ENCODE measurements at places on chromosomes 7 and 10.
A peak's percentile ranks its signal among the peaks of the same experiment; 100 is the strongest.

GRCh38 chr7:157412021-157412443, 75.2 kb downstream of the DNAJB6 start:
- DNase-seq: no peak

DNA sequence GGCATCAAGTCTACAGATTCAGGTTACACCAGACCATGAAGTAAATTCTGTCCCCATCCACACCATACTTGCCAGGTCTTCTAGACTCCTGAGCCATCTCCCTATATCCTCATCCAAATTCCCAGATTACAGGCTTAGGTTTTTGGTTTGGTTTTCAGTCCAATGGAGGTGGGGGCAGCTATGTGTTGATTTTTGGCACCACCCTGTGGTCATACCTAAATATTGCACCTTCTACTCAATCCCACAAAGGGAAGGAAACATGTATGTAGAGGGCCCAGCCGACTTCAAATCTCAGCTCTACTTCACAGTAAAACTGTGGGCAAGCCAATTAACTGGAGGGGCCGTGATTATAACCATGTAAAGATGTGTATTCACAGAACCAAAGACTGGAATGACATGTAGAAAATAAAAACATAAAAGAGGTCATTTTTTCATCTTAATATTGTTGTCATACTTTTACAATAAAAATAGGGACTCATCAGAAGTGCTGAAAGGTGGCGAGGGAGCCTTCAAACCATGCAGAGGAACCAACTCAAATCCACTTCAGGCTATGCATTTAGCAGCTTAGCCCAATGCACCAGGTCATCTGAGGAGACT, 19.8 kb downstream of the ERCC6 start:
- peak; percentile 59 for DNase-seq

DNA sequence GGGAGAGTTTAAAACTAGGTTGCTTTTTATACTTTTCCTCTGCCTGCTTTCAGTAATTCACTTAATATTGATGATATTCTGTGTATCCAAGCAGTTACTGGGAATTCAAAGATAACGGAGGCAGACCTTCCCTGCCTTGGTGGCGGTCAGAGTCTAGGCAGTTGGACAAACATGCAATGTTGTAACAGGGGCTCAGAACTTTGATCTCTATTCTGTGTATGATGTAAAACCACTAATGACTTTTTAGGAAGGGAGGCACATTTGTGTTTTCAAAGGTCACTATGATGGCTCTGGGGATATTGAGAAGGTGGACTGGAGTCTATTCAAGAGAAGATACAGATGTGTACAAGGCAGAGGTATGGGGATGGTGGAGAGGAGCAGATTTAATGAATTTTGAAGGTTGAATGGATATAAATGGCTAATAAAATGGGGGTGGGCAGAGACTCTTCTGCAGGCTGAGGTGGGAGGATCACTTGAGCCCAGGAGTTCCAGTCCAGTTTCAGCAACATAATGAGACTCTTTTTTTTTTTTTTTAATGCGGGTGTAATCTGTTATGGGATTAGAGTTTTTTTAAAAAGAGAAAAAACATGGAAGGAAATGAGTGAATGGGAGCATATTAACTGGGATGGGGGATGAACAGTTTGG, 5.7 kb upstream of the PON2 start:
- DNase-seq: peak; percentile 40

- no peak for DNase-seq
Observed at GRCh38 chr10:110074758-110075671, 67.2 kb downstream of the ADD3 start.

DNA sequence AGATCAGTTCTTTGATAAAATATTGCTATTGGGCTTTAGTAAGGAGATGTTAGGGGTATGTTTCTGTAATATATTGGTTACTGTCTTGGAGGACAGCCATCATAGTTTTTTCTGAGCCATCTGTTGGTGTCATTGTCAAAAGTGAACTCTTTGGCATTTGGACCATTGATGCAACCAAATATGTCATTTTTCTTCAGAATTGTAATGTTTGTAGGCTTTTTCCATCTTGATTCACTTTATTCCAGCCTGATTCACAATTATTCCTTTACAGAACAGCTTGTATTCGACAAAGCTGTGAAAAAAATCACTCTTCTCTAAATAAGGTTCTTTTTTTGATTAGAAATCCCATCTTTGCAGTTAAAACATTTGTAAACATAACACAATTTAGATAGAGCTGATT, 37.4 kb downstream of the SMNDC1 start:
- DNase-seq: no peak

Data from hepatocyte (in vitro differentiated cells).